Hindlimb muscle (tissue), 1 donor: ENCODE measurements at places on chromosomes 6 and 20. TPM values are rescaled to one million over a fixed set of nuclear protein-coding genes. Genes with fewer than 3 reads are reported as not detected.

DNA sequence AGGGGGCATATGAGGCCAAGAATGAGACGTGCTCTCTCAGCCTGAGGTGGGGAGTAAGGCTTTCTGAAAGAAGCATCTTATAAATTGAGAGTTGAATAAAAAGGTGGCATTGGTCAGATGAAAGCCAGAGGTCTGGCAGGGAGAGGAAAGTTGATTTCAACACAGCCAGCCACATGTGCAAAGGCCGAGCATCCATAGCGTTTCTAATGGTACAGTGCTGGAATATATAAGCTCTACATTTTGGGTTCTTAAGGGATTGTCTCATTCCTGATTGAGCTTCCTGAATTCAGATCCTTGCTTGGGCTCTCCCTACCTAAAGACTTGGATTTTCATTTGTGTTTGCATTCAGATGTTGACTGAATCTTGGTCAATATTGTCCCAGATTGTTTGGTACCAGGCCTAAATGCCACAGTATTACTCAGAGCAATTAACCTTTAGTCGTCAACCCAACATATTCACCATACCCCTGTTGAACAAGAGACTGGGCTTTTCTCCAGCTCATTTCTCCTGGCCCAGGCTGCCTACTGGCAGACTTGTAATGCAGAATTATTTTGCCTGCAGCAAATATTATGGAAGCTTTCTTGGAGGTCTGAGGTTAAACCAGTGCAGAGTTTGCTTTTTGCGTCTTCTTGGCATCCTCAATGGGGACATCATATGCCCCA lies 14.5 kb upstream of the BCAS1 start:
- DNase-seq = no peak

DNA sequence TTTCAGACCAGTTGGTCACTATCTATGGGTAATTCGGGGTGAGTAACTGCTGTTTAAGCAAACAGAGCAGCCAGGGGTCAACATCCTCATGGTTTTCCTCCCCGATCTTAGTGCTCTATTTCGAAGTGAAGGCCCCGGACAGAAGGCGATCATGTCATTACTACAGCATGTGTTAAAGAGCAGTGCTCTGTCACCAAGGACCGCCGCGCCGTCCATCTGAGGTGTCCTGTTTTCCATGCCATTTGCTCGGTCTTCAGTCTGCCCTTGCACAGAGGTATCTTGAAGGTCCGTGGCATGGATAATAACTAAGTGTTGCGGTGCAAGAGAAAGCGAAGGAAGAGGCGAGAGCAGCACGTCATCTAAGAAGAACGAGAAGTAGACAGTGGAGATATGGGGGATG lies 25.1 kb downstream of the PPP1R3G start:
- DNase-seq = no peak

DNA sequence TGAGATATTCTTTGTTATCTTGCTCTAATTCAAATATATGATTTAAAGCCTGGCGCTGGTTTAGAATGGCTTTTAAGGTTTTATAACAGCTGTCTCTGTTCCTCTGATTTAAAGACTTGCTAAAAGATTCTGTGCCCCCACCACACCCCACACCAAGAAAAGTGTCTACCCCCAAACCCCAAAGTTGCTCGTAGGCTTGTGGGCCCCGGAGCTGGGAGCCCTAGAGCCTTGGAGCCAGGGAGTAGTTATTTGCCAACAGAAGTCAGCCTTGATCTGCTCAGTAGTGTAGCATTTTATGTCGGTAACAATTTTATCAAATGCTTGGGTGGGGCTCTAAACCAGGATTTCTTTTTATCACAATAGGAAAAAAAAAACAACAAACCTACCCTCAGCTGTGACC lies 105.2 kb upstream of the TRAF3IP2 start:
- DNase-seq = no peak

DNA sequence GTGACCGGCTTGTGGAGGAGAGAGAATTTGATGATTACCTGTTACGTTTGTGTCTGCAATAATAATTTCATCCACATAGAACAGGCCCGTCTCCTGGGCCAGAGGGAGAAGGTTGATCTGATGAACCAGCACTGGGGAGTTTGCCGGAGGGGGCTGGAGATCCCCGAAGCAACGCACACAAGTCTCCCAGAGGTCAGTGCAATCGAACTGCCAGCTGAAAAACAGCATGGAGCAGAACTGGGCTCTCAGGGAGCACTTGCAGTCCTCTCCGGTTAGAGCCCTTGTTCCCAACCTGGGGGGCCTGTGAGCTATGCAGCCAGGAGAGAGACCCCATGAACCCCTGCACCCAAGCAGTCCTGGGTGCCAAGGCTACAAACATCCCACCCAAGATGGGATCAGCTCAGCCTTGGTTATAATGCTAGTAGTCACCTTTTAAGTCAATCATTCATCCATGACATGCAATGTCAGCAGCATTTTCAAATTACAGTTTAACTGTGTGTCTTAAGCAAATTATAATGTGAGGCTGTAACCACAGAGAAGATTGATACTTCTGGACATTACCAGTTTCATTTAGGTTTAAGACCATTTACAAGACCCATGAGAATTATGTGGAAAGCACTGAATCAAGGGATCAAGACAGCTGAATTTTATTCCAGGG lies 34.2 kb downstream of the PKHD1 start:
- DNase-seq = no peak

- DNase-seq = no peak
These were observed 29.2 kb downstream of the SYNJ2 start for GRCh38 chr6:158010591-158011477.

- DNase-seq = no peak
These were observed 52.6 kb upstream of the SLCO4A1 start for GRCh38 chr20:62589720-62590119.

DNA sequence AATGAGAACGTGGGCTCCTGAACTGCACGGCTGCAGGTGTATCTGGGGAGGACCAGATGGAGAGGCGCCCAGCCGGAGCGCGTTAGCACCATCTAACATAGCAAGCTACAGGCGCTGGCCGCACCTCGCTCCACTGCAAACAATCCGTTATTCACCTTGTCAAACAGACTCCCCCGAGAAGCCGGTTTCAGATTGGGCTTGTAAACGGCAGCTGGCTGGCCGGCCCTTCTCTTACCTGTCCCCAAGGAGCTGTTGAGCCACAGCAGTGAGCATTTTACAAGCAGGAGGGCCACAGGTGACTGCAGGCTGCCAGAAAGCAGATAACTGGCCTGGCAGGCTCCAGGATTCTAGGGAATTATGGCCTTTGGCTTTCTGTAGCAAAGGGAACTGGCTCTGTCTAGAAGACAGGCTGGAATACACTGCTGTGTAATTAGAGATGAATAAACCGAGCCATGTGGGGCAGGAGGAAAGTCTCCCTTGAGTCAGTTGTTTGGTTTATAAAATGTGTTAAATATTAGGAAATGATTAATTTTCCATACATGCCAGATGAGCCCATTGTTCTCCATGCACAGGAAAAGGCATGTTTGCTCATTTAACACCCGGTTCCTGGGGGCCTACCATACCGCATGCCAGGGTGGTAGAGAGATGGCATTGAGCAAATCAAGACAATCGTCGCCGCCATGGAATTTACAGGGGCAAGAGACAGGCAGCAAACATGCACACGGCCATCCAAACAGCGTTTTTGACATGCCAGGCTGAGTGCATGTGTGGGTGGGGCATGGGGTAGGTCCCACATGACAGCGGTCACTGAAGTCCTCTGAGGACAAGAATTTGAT lies 159.3 kb downstream of the NFATC2 start:
- DNase-seq = no peak

DNA sequence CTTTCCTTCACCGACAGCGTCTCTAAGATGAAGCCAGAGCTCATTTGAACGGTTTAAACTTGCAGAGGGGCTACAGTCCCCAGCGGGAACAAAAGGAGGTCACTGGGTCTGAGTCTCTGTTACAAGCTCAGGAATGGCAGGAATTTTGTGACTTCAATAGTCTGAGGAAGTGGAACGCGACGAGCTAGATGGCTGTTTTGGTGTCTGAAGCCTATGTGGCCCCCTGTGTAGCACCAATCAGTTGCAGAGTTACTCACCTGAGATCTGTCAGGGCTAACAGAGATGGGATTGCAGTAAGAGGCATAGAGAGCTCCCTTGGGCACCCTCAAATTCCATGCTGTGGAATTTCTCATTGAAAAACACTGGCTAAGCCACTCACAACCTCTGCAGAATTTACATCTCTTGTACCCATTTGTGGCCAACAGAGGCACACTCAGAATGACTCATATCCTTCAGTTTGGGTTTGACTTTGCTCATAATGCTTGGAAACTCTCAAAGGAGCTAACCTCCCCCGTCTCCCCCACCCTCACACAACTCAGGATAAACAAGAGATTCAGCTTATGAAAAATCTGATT lies 7.1 kb upstream of the TCP11 start:
- DNase-seq = no peak

DNA sequence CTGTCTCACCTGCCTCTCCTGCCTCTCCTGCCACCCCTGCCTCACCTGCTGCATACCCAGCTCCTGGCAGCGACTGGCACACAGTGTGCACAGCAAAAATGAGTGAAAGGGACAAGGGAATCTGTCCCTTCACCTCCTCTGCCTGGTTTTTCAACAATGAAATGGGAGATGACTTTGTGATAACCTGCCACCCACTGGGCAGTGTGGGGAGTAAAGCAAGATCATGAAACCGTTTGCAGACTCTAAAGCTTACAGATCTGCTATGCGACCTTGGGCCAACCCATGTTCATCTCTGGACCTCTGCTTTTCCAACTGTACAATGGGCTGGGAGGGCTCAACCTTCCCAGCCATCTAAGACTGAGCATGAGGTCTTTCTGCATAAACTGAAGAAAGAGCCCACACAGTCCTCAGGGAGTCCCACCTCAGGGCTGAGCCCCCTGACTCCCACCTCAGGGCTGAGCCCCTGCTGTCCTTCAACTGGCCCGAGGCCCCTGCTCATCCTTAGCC lies 81.1 kb downstream of the RIPOR3 start:
- DNase-seq = no peak

MDN1 gene
- polyA plus RNA-seq = 30.2 TPM

CRISP2 gene
- not detected for polyA plus RNA-seq

GABBR1 gene
- 31.1 TPM for polyA plus RNA-seq

UST gene
- 5.8 TPM for polyA plus RNA-seq

OR2J2 gene
- polyA plus RNA-seq = not detected

GSTA2 gene
- not detected for polyA plus RNA-seq
